PC-3 (cell line): ENCODE measurements at places on chromosomes 6 and 20.

DNA sequence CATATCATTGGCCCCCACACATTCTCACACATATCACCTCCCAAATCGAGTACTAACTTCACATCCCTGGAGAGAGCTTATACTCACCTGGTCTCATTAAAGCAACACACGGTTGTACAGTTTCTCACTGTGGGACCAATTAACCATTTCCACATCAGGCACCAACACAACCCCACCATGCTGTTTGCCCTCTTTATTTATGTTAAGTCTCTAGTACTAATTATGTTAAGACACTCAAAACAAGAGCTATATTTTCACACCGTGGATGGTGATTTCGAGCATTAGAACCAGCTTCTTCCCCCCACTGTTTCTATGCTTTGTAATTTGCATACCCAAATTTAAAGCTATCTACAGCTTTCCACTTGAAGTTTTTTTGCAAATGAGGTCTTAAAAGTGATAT, 6.3 kb downstream of the SCML4 start:
- no peak for DNase-seq
- H3K4me3 ChIP-seq: no peak overlapping the region
- peaks cover 37% of the 10 kb centered on the region for H3K27me3 ChIP-seq

DNA sequence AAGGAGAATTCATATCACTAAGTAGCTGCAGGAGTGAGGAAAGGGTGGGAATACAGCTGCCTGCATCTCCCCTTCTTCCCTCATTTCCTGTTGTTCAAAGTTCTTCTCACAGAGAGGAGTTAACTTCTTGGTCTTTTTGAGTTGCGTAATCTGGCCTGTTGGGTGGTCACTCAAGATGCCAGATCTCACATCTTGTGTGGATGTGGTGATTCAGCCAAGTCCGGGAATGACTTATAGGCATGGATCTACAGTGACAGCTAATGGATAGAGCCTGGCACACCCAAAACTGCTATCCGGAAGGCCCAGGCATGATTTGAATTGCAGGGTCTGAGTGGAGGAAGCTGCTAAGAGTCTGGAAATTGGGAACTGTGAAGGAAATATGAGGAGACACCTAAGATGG, 100.2 kb upstream of the SLC35B3 start:
- H3K27me3 ChIP-seq: no peaks in the 10 kb centered on the region
- H3K4me1 ChIP-seq: 0 out of 2 replicates have a peak, but pooled peaks cover 6% of the 10 kb centered on the region
- no peak overlapping the region for H3K27ac ChIP-seq
- no peak for DNase-seq
- no peaks in the 10 kb centered on the region for H3K36me3 ChIP-seq
- H3K4me3 ChIP-seq: no peak overlapping the region

- H3K4me1 ChIP-seq: peaks cover 8% of the 10 kb centered on the region; the same call in 1 of the 2 replicates
- H3K36me3 ChIP-seq: no peaks in the 10 kb centered on the region
- no peaks in the 10 kb centered on the region for H3K27me3 ChIP-seq
- DNase-seq: no peak
- no peak overlapping the region for H3K27ac ChIP-seq
Measured at GRCh38 chr20:50799890-50800550, 5.2 kb downstream of the BCAS4 start.

DNA sequence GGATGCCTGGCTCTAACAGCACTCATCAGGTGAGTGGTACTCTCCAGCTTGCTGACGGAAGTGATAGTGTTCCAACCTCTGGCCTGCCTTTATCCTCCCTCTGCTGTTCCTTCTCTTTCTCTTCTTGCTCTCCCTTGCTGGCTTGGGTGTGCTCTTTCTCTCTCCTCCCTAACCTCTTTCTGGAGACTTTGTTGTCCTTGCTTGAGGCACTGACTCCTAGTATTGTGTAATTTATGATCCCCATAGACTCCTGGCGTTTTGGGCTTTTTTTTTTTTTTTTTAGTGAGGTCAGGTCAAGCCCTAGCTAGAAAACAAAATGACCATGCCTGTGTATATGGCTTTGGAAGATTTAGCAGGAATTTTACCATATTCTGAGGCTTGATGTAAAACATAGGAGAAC, 84.7 kb upstream of the MRAP2 start:
- no peak overlapping the region for H3K27ac ChIP-seq
- no peaks in the 10 kb centered on the region for H3K36me3 ChIP-seq
- no peak overlapping the region for H3K4me3 ChIP-seq
- no peaks in the 10 kb centered on the region for H3K4me1 ChIP-seq

GRCh38 chr20:53004267-53004813, 32.2 kb downstream of the TSHZ2 start:
- H3K27me3 ChIP-seq: peaks cover 18% of the 10 kb centered on the region; the same call in 1 of the 2 replicates
- H3K4me3 ChIP-seq: no peak overlapping the region
- no peak overlapping the region for H3K27ac ChIP-seq
- no peaks in the 10 kb centered on the region for H3K36me3 ChIP-seq
- no peaks in the 10 kb centered on the region for H3K4me1 ChIP-seq

- no peaks in the 10 kb centered on the region for H3K36me3 ChIP-seq
- DNase-seq: no peak
- no peaks in the 10 kb centered on the region for H3K4me1 ChIP-seq
- H3K4me3 ChIP-seq: no peak overlapping the region
- H3K27ac ChIP-seq: no peak overlapping the region
Measured at GRCh38 chr6:91539456-91539855, 952.6 kb upstream of the MAP3K7 start.

GRCh38 chr6:138509371-138509770, 10.1 kb upstream of the NHSL1 start:
- 0 out of 2 replicates have a peak, but pooled peaks cover 6% of the 10 kb centered on the region for H3K4me1 ChIP-seq
- H3K27ac ChIP-seq: no peak overlapping the region
- H3K27me3 ChIP-seq: no peaks in the 10 kb centered on the region
- peak; percentile 59 for DNase-seq
- H3K36me3 ChIP-seq: no peaks in the 10 kb centered on the region
- H3K4me3 ChIP-seq: no peak overlapping the region

- 0 out of 2 replicates have a peak, but pooled peaks cover 6% of the 10 kb centered on the region for H3K27me3 ChIP-seq
- no peaks in the 10 kb centered on the region for H3K36me3 ChIP-seq
- H3K4me3 ChIP-seq: no peak overlapping the region
Measured at GRCh38 chr20:23613676-23614075, 8.0 kb upstream of the CST9 start.

DNA sequence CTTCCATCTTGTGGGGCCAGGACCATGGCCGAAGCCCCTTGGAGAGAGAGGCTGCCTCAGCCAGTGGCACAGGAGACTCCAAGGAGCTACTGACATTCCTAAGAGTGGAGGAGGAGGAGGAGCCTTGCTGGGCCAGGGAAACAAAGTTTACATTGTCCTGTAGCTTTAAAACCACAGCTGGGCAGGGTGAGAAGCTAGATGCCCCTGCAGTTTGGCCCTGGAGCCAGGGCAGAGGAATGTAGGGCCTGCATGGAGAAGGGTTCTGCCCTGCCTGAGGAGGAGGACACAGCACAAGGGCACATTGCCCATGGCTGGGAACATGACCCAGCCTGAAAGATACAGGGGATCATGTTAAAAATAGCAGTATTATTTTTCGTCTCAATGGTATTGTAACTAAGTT, 37.4 kb downstream of the PLCG1 start:
- no peaks in the 10 kb centered on the region for H3K27me3 ChIP-seq
- H3K4me3 ChIP-seq: no peak overlapping the region
- H3K27ac ChIP-seq: no peak overlapping the region
- H3K36me3 ChIP-seq: peaks cover 23% of the 10 kb centered on the region
- DNase-seq: no peak
